ENCODE measurements at places on chromosomes 4 and X.

DNA sequence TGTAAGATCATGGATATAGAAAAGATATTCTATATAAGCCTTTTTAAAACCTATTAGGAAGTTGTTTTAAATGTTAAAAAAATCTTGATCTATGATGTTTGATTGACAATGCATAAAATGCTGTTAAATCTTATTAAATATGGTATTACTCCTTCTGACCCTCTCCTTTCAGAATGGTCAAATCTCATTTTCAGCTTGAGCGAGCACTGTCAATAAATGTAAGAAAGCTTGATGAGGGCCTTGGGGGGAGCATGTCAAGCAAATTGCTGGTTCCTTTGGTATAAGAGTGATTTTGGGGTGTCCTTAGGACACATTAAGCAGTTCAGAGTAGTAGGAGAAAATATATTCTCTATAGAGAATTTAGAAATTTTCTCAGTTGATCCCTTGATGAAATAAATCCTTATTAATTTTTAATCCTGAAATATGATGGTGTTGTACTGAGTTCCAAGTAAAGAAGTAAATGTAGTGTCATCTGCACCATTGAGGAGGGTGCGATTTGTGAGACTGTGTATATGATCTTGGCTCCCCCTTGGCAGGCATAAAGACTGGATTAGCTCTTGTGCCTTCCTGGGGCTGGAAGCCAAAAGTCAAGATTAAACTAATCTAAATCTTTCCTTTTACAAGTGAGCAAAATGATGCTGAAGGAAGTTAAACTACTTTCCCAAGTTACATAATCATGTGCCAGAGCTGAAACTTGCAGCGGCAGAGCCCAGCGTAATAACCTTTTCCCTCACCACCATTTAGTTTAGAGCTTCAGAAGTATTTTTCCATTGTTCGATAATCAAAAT lies 82.6 kb upstream of the ANK2 start:
- no peak for DNase-seq

GRCh38 chr4:153438916-153439756 lies 27.0 kb upstream of the TMEM131L start:
- DNase-seq = no peak

GRCh38 chrX:110852180-110852579 lies 56.6 kb upstream of the CHRDL1 start:
- no peak for DNase-seq

DNA sequence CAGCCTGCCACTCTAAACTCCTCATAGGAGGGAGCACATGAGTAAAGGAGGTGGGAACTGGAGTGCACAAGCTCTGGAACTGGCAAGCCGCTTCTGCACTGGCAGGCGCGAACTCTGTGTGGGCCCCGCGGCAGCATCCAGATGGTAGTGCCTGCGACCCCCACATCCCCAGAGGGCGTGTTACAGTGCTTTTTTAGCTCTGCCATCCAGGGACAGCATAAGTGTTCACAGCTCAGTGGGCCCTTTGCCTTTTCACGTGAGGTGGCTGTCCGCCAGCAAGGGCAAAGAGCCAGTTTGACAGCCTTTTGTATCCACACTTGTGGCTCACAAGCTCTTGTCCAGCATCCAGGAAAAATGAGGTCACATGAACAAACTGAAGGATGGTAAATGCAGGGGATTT lies 581.6 kb upstream of the DIAPH2 start:
- no peak for DNase-seq

DNA sequence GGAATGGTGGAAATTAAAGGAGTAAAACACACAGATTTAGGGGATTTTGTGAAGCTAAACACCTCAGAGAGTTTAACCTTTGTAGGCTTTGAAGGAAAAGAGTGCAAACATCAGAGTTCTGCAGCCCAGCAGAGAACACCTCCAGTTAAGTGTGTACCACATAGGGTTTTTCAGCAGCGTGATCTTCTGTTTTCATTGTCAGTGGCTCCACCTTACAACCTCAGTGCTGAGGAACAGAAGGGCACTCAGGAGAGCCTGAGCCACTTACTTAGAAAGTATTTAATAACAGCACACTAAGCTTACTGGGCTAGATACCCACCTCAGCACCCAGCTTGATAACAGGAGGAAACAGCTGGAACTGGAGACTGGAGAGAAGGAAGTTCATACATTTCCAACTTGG lies 2.0 kb upstream of the FBXW7 start:
- no peak for DNase-seq

- no peak for DNase-seq
Measured at GRCh38 chr4:186104890-186105646, 564 bp downstream of the FAM149A start.

GRCh38 chr4:96073461-96073860 lies 233.6 kb downstream of the PDHA2 start:
- no peak for DNase-seq

DNA sequence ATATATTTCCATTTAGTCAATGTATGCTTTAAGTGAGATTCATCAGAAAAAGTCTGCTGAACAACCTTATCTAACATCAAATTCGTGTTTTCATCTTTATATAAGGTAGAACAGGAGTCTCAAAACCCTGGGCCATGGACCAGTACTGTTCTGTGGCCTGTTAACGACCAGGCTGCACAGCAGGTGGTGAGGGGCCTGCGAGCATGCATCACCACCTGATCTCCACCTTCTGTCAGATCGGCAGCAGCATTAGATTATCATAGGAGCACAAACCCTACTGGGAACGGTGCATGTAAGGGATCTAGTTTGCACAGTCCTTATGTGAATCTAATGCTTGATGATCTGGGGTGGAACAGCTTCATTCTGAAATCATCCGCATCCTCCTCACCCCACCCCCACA lies 3.2 kb downstream of the CTSO start:
- DNase-seq = no peak

GRCh38 chr4:5959211-5959982 lies 58.8 kb downstream of the C4orf50 start:
- no peak for DNase-seq

- DNase-seq = no peak
Measured at GRCh38 chr4:179804440-179804839, 2362.2 kb upstream of the AGA start.
